Suppressor macrophage treated with lipopolysaccharide for 4 hours (primary cell): ENCODE measurements at places on chromosomes 1 and 21.

DNA sequence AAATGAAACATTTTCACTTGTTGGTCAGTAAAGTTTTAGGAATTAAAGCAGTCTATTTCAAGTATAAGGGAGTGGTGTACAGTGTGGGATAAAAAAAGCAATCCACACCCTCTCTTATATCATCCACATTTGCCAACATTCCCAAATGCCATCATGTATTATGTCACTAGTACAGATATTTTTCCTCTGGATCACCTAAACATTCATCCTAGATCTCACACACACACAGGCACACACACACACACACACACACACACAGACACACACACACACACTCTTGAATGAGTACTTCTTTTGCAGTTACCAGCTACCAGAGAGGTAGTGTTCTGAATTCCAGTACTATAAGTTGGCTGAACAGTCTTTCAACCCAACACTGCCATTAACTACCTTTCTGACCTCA lies 1369.1 kb upstream of the ADGRL4 start:
- no peak for DNase-seq

DNA sequence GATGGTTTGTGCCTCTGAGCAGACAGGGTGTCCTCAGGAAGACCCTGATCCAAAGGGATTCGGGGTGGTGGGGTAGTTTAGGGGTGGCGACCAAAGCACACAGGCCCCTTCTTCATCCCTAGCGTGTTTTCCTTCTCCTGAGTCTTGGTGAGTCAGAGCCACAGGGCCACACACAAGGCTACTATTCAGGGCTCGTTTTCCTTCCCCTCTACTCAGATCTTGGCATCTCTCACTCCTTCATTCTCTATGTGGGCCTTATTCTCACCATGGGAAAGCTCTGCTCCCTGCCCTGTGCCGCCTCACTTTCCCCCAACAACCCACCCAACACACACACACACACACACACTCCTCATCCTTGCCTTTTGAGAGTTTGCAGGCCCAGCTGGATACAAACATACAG lies 43.6 kb upstream of the WNT2B start:
- no peak for DNase-seq

GRCh38 chr1:23402286-23403037 lies 22.1 kb downstream of the TCEA3 start:
- peak; percentile 97 for DNase-seq

- no peak for DNase-seq
These were observed 60.6 kb downstream of the PTPRC start for GRCh38 chr1:198699167-198700015.

- DNase-seq: peak; percentile 58
These were observed 29.3 kb downstream of the SIPA1L2 start for GRCh38 chr1:232600424-232601258.

- peak; percentile 96 for DNase-seq
These were observed 371 bp downstream of the SZRD1 start for GRCh38 chr1:16367258-16367967.

GRCh38 chr1:150881331-150882070 lies 5.1 kb upstream of the ARNT start:
- peak; percentile 81 for DNase-seq

DNA sequence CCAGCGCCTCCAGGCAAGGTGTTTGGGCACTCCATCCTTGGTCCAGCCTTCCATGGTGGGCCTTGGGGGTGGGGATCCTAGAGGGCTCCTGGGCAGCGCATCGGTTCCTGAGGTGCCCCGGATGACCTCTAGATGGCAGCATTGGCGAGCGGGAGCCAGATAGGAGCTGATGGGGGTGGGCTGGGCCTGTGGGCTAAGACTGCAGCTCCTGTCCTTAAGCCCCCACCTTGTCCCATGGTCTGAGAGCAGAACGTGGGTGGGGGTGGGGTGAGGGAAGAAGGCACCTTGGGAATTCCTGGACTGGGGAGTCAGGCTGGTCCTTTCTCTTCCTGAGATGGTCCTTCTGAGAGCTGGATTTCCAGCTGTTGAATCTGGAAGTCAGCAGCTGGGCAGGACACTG lies 93.4 kb upstream of the CSF3R start:
- peak; percentile 57 for DNase-seq

- DNase-seq: peak; percentile 77
These were observed 3.9 kb upstream of the CD58 start for GRCh38 chr1:116574581-116575291.

DNA sequence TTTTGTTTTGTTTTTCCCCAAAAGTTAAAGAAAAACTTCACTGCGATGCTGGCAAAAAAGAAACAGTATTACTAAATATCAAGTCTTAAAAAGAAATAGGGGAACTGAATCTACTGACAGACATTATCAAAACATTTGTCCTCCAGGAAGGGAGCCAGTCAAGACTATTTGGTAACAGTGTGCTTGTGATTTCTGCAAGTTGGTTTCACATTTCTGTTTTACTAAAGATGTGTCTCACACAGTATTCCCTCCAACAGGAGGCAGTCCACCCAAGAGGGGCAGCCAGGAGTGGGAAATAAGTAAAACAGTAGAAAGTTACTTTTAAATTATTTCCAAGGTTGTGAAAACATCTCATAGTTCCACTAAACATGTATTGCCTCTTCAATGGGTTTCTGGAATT lies 74.4 kb upstream of the SDC3 start:
- peak; percentile 85 for DNase-seq

GRCh38 chr1:208043691-208044181 lies 132.8 kb upstream of the CD34 start:
- DNase-seq: no peak

GRCh38 chr1:169044296-169044695 lies 62.2 kb upstream of the ATP1B1 start:
- DNase-seq: peak; percentile 65

GRCh38 chr1:76140227-76140626 lies 65.7 kb downstream of the ST6GALNAC3 start:
- no peak for DNase-seq

DNA sequence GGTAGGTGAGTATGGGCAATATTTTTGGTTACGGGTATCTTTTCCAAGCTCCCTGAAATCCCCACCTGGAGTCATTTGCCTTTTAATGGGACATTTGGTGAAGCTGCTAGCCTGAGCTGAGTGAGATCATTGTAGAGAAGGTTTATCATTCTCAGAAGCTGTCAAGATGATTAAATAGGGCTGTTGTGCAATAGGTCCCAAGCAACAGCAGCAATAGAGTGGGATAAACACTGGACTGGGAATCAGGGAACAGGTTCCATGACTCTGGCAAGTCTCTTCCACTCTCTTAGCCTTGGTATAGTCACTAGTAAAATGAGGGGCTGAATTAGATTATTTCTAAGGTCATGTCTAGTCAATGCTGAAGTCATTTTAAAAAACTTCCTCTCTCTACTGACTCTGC lies 30.3 kb upstream of the FAM78B start:
- no peak for DNase-seq

DNA sequence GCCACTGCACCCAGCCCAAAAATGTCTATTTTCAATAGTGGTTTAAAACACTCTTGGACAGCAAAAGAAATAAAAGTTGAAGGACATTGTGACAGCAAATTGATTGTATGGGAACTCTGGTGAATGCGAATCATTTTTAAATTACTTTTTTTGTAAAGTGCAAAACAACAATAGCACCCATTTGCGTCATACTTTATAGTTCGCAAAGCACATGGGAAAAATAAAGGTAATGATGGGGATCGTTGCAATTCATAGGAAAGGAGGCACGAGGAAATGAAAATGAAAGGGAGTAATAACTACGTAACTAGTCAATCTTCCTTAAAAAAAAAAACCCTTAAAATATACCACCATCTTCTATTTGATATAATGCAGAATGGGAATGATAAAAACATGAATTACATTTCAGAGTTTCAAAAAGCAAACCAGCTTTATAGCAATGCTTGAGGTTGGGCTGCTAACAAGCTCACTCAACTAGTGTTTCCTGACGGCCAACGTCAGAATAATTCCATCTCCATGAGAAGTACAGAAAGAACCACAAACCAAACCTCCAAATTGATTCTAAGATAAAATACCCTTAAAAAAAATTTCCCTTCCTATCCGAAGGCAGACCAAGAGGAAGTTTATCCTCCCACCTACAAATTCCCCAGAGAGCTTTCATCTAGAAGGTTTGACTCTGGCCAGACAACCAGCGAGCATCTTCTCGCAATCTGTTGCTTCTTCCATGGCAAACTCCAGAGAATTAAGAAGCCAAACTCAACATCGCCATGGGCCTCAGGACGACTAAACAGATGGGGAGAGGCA lies at the start of gene EDARADD:
EDARADD (plus strand) TSS at position 606 of the 801 bp plus-strand sequence; CDS start at position 765, 159 bp downstream.
- peak; percentile 27 for DNase-seq

DNA sequence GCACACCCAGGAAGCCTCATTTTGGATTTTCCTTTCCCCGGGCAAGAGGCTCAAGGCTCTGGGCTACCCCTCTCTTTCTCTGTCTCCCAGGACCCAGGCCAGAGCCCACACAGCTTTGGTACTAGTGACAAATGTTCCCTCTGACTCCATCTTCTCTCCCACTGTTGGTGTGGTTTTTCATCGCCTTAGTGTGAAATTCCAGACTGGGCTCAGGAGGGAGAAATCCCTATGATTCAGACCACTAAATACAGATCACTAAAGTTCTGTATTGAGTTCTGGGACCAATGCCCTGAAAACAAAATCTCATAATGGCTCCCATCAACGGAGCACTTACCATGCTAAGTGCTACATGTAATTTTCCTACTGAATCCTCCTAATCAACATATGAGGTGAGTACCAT lies 26.1 kb downstream of the IQGAP3 start:
- DNase-seq: no peak

DNA sequence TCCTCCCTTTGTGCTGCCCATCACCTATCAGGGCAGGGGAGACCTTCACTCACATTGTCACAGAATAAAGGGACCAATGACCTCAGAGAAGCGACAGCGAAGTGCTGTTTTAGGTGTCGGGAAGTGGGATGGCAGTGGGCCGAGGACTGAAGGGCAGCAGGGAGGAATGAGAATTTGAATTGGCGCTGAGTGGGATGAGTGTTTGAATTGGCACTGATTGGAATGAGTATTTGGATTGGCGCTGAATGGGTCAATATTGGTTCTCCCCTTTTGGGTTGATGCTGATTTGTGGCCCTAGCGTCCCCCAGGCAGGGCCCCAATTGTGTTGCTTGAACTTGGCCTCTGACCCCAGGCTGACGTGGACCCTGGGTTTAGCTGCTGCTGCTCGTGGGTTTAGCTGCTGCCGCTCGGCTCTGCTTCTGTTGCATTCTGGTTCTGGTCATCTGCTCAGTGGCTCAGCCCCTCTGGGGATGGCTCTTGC lies 12.4 kb upstream of the UMODL1 start:
- no peak for DNase-seq

DNA sequence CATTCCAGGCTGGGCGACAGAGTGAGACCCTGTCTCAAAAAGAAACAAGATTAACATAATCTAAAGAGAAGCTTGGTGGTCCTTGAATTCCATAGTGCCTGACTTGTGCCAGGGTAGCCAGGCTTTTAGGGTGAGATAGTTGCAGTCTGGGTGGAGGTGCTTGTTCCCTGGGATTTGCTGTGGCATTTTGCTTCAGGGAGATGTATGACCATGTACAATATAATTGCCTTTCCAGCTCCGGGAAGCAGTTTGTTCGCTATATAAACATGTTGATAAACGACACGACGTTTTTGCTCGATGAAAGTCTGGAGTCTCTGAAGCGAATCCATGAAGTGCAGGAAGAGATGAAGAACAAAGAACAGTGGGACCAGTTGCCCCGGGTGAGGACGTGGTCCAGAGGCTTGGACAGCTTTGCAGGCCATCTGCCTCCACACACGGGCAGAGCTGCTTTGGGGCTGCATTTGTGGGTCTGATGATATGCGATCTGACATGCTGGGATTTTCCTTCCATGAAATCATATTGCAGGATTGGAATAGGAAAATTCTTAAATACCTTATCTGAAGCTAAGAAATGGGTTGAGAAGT lies 49.4 kb upstream of the KIF1B start:
- no peak for DNase-seq

- peak; percentile 32 for DNase-seq
These were observed 13.2 kb downstream of the RC3H1 start for GRCh38 chr1:174008979-174009378.

GRCh38 chr1:236524895-236525184 lies 1.1 kb downstream of the LGALS8 start:
- peak; percentile 70 for DNase-seq

GRCh38 chr1:32754317-32755097 lies 51.9 kb upstream of the SYNC start:
- DNase-seq: no peak

GRCh38 chr1:198774421-198774820 lies 135.6 kb downstream of the PTPRC start:
- DNase-seq: no peak

DNA sequence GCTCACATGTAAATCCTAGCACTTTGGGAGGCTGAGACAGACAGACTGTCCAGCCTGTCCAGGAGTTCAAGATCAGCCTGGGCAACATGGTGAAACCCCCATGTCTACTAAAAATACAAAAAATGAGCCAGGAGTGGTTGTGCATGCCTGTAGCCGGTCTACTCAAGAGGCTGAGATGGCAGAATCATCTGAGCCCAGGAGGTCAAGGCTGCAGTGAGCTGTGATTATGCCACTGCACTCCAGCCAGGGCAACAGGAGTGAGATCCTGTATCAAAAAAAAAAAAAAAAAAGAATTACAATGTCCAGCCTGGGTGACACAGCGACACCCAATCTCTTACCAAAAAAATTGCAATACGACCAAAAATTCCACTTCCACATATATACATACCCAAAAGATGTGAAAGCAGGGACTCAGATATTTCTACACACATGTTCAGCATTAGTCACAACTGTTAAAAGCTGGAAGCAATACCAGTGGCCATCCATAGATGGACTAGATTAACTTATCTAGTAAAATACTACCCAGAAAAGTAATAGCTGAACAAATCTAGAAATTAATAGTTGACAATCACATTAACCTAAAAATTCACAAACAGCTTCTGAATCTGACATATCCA lies 49.2 kb downstream of the ASH1L start:
- DNase-seq: peak; percentile 83

DNA sequence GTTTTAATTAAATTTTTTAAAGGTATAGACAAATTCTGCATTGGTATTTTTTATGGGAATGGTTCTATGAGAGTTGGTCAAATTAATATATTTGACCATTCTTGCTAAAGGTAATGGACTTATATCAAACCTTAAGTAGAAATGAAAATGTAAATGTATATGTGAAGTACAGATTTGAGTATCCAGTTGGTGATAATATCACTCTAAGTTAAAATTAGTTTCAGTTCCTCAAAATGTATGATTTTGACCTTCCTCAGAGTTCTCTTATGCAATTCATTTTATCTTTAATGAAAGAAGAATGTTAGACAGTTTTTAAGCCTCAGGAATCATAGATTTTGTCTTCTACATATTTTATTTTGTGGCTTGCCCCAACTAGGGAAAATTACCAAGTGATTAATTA lies 1291.5 kb upstream of the B3GALT2 start:
- DNase-seq: peak; percentile 3

DNA sequence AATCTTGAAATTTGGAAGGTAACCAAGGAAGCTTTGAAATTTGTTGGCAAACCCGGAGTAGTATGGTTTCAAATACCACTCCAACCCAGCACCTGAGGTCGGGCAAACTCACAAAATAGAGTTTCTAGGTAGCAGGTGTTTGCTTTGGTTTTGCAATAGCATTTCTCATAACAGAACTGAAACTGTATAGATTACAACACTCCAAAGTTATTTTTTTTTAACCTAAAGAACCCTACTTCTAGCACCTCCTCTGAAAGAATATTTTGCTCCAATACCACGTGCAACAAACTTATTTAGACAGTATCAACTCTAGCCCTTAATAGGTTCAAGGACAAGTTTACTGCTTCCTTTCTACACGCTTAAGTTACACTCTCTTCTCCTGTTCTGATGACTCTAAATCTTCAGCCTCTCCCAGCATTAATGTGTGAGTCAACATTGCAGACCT lies 178.5 kb upstream of the FMN2 start:
- DNase-seq: no peak
